ENCODE measurements at places on chromosomes 3 and 15.
A peak's percentile ranks its signal among the peaks of the same experiment; 100 is the strongest.

DNA sequence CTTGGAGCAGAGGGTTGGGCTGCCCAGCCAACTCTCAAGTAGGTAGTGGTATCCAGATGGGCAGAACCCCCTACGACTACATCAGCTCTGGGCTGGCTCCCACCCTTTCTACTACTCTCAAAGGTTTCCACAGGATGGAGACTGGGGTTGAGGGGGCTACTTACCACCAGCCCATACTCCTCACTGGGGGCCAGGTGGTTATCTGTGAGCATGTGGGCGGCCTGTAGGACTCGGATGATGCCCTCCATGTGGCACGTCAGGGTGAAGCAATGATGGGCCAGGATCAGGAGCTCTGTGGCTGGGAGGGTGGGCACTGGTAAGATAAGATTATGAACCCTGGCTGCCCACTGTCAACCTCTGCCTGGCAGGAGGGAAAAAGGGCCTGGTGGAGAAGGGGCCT is 33.4 kb downstream of the EIF3J start:
- no peak for DNase-seq

DNA sequence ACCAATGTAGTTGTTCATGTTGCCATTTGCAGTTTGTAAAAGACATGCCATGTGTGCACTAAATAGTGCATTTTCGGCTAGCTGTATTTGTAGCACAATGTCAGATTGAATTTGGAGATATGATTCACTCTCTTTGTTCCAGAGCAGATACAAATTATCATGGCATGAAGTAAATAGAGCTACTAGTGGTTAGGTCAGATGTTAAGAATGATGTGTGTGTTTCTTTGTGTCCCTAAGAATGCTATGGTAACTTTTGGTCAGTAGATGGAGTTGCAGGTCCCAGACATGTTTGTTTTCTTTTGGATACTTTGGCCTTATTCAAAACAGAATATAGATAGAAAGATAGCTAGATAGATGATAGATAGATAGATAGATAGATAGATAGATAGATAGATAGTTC is 595.8 kb downstream of the NLGN1 start:
- no peak for DNase-seq

DNA sequence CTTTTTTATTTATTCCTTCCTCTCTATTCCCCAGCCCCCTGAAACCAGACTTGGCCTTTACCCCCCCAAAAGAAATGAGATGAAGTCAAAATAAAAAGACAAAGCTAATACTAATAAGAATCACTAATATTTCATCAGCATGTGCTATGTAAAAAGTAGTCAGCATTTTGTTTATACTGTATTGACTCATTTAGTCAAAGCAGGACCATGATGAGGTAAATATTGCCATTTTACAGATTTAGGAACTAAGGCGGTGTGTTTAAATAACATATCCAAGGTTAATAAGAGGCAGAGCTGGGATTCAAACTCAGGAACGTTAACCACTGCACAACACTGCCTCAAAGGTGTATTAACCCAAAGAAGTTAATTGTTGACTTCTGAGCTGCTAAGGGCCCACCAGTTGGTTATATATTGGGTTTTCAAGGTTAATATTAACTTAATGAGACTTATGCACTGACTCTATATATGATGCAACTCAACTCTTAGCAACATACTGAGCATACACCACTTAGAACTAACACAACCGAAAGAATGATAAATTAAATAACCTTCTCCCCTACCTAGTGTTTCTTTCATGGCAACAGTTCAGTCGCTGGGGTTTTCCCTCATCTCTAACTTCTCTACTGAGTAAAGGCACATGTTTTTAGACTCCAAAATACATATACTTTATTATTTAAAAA is 34.7 kb downstream of the FOXP1 start:
- no peak for DNase-seq

GRCh38 chr3:107062787-107063186 is 314.5 kb upstream of the CCDC54 start:
- no peak for DNase-seq

- DNase-seq = peak; percentile 17
Observed at GRCh38 chr3:140128631-140129030, 193.6 kb downstream of the CLSTN2 start.

DNA sequence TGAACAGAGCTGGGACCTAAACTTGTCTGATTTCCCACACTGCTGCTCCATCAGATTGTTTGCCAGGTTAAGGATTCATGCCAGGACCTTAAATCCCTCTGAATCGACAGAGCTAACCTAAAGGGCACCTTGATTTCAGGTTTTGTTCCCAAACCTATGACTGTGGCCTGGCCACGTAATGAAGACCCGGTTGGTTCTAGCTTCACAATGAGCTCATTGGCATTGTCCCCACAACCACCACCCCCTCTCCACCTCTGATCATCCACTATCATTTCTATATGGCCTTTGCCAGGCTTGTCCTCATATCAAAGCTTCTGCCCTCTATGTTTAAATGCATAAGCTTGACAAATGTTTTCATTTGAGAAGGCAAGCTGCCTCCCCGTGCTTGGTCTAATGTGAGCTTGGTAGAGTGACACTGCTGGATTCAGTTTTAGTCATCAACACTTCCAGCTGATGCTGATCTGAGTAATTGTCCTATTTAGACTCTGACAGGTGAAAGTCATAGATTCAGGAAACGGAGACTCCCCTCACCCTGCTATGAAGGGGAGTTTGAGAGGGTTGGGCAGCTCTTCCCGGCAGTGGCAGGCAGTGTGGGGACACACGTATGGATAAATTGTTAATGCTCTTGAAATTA is 407.1 kb upstream of the CFAP20DC start:
- DNase-seq = no peak

- no peak for DNase-seq
Observed at GRCh38 chr3:134761213-134761612, 33.8 kb upstream of the EPHB1 start.

DNA sequence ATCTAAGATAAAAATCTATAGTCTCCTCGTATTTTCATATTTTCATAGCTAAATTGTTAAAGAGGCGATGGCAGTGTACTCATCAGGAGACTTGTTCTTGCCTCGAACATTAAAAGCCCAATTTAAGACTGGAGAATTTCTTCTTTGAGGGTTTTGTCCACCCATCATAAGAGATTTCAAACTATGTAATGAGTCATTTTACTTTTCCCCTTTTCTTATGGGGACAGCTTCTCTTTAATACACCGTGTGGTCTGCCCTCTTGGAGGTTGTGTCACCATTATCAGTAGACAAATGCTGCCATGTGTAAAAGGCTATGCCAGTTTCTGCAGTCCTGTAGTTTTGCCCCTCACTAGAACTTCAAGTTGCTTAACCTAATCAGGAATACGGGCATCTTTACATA is 16.9 kb downstream of the TGFBR2 start:
- no peak for DNase-seq

- no peak for DNase-seq
Observed at GRCh38 chr3:65500398-65501306, 538.1 kb downstream of the MAGI1 start.

DNA sequence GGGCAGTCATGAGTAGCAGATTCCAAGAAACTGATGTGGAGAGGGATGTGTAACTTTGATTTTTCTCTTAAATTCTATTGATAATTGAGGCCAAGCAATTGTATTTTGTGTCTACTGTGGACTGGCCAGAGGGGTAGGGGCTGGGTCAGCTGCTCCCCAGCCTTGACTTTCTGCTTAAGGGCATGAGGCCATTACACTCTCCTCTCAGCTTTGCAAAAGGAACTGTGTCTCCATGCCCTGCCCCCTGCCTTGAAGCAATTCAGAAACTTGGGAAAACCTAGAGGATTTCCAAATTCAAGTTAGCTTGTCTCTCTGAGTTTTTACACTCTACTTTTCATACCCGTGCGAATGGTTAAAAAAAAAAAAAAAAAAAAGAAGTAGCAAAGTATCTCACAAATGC is 38.6 kb downstream of the ONECUT1 start:
- no peak for DNase-seq

DNA sequence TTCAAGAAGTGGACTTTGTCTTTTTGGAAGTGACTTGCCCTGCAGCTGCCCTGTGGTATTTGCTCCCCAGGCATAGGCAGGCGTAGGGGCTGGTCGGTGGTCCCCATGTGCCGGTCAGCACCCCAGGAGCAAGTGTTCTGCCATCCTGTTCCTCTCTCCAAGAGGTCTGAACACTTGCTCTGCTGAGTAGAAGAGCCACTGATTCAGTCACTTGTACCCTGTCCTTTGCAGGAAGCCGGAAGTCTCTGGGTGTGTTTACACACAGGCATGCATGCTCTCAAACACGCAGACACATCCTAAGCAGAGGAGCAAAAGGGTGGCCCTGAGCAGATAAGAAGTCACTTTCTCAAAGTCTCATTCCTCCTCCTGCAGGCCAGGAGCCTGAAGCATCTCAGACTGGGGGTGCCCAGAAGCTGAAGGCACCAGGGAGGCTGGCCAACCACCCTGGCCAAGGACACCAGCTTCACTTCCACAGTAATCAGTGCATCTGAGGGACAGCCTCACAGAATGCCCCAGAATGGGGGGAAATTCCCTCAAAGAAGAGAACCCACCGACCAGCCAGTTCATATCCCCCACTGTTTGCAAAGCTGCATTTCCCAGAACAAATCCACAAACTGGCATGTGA is 88.7 kb upstream of the POMGNT2 start:
- no peak for DNase-seq

DNA sequence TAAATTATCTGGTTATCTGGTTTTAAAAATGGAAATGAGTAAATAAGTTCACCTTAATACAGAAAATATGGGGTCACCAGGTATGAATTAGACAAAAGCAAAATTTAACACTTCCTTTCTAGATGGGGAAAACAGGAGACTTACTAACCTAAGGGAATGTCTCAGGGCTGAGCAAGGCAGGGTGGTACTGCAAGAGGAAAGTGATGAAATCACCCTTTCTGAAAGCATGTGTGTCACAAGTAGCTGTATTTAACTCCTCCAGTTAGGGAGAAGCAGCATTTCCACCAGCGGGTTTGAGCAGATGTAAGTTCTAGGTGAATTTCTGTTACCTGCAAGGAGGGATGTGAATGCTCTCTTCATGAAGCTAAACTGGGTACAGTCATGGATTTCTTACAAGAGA is 629.1 kb downstream of the MECOM start:
- DNase-seq = no peak

GRCh38 chr3:180068023-180068422 is 31.3 kb upstream of the PEX5L start:
- no peak for DNase-seq

DNA sequence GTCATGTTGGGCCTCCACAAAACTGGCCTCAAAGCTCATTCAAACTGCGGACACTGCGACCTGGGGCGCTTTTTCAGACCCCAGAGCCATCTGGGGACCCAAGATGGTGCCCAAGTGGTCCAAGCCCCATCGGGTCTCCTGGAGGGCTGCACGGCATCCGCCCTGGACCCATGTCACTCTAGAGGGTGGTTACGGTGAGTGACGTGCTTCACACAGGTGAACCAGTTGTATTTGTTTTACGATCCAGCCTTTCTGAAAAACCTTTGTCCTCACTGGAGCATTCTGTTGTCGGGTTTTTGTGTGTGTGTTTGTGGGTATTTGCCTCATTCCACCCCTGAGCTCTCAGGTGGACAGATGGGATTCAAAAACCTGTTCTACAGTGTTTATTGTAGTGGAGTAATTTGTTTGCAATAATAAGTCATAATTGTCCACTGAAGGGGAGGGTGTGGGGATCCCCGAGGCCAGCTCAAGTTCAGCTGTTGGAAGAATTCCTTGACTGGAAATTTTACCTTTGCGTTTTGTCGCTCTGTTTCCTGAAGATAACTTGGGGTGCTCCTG is 1.9 kb downstream of the SLC51A start:
- DNase-seq = no peak
